GM12865 (cell line): ENCODE measurements at places on chromosomes 1 and 21.

DNA sequence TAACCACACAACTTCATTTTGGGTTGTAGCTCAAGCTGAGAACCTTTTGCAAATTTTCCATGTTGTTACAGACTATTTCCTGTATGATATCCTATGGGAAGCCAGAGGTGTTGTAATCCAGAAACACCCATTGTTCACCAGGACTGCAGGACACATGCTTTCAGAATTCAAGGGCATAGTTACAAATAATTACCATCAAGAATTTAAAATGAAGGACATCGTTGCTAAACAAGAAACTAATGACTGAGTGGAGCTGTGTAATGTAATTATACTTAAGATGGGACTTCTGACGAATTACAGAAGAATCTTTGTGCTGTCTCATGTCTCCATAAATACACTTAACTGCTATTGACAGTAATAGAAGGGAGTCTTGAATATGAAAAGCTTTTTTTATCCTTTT, 47.6 kb upstream of the HOOK1 start:
- DNase-seq: no peak

- no peak for DNase-seq
Observed at GRCh38 chr1:103265551-103265950, 157.2 kb upstream of the COL11A1 start.

DNA sequence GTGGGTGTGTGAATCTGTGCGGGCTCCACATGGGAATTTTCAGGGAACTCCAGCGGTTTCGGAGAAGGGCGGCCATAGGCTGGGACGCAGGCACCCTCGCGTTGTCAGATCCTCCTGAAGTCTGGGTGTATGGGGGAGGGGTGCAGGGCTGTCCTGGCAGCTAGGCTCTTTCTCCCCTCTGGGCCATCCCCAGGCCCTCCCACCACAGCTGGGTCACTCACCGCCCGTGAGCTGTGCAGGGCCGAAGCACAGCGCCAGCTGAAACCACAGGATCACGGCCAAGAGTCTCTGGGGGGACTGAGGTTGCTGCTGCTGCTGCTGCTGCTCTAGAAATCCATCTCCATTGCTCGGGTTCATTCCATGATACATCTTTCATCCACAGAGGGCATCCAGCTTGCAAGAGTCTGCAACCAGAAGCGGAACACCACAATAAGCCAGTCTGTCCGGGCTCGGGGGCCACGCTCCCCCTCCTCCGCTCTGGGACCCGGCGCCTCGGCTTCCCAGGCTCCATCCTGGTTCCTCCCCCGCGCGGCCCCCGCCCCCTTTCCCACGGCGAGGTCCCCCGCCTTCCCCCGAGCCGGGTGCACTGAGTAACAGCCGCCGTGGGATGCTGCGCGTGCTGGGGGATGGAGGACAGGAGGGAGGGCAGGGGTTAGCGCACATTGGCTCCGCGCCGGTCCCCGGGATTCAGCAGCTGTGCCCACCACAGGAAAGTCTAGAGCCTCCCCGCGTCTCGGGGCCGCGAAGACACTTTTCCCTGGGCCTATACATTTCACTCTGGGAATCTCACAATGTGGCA, 720 bp downstream of the SUSD4 start:
- DNase-seq: no peak

- DNase-seq: no peak
Observed at GRCh38 chr1:206851341-206852010, 13.9 kb upstream of the IL20 start.

DNA sequence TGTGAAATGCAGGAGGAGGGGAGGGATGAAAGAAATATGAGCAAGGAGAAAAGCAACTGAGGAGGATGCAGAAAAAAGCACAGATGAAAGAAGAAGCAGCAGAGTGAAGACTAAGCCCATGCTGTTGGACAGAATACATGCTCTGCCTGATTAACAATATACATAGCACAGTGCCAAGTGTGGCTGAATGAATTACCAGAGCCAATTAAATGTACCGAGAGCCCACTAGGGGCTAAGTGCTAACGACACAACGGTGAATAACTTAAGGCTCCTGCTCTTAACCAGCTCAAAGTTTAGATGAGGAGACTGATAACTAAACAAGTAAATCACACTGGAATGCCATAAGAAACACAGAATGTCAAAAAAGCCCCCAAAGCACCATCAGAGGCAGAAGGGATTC, 15.6 kb downstream of the CADM3 start:
- no peak for DNase-seq

DNA sequence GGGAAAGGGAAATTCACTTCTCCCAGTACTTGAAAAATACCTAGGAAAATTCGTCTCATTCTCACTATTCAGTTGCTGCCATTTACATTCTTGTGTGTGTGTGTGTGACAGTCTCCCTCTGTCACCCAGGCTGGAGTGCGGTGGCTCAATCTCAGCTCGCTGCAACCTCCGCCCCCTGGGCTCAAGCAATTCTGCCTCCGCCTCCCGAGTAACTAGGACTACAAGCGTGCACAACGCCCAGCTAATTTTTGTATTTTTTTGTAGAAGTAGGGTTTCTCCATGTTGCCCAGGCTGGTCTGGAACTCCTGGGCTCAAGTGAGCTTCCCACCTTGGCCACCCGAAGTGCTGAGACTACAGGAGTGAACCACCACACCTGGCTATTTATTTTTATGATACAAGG, 1.2 kb downstream of the SNAPIN start:
- DNase-seq: no peak

GRCh38 chr1:207404849-207405525, 49.1 kb upstream of the CR2 start:
- DNase-seq: peak; percentile 74
